ENCODE measurements at places on chromosomes 11 and 22.

DNA sequence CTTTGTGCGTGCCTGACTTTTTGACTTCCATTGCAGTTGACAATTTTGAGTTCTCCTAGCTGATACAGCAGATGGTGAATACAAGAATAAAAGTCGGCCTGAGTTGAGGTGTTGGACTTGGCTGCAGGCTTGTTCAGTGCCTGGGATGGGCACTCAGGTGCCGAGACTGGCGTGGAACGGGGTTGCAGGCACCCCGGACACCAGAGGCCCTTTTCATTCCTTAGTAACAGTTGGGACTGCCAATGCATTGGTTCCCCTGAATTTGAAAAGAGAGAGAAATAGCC lies 1.3 kb downstream of the PHRF1 start:
- DNase-seq, result no peak

GRCh38 chr11:12048936-12049790 lies 40.7 kb upstream of the DKK3 start:
- DNase-seq, result no peak

- peak; percentile 27 for DNase-seq
These were observed 141.1 kb downstream of the RCN1 start for GRCh38 chr11:32231909-32232493.

DNA sequence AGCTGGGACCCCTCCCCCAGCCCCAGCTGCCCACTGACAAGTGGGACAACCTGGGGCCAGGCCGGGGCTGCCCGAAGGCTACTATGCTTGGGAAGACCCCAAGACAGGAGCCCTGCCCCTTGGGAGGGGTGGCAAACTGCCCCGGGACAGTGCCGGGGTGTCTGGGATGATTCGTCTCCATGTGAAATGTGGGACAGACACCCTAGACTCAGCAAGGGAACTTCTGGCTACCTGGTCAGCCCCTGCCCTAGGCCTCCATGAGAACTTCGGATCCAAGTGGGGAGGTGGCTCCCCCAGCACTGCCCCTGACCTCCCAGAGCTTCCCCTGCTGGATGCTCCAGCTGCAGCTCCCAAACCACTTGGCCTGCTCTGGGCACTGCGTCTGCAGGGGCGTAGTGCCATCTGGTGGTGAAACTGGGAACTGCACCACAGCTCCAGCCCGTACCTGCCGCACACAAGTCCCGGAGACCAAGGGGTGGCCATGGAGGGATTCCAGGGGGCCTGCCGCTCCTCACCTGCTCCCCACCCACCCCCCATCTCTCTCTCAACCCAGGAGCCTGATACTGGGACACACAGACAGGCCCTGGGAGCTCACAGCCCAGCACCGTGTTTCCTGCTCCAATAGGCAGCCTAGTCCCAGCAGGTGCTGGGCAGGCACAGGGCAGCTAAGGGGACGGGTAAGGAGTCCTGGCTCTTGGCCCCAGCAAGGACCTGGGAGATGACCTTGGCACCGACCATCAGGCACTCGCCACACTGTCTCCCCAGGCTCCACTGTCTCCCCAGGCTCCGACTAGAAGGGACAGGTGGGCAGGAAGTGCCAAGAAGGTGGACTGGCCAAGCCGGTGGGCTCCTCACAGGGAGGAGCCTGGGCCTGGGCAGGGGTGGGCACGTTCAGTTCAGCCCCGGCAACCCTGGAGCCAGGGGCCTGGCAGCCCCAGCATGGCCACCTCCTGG lies 194.1 kb downstream of the IGLL1 start:
- peak; percentile 85 for DNase-seq

DNA sequence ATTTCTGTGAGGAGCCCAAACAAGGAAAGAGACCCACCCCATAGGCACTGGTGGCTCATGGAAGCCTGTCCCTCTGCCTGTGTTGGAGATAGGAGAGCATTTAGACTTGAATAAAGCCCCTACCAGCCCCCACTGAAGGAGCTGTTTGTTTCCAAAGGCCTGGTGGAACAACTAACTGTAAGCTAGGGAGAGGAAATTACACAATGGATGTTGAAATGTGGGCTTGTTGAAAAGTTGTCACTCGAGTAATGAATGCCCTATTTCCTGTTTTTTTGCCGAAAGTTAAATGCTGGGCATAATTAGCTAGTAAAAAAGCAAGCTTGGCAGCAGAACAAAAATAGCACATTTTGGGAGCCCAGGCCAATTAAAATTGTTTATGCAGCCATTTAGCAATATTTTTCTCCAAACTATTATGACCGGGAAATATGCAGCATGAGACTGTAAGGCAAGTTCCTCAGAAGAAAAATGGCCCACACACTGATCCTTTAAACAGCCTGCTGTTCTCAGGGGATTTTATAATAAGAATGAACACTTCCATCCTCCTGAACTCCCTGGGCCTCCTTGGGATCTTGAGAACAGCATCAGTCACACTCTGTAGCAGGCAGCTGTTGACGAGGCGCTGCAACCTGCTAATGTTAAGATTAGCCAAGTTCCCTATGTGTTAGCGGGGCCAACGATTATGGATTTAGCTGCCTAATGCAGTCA lies 38.6 kb upstream of the LMO2 start:
- no peak for DNase-seq

GRCh38 chr11:118155776-118156530 lies 3.3 kb upstream of the SCN4B start:
- no peak for DNase-seq

- DNase-seq, result no peak
These were observed 100.5 kb downstream of the RASSF10 start for GRCh38 chr11:13109616-13110015.

GRCh38 chr11:129999407-129999806 lies 3.2 kb downstream of the PRDM10 start:
- DNase-seq, result no peak

- DNase-seq, result no peak
These were observed 25.5 kb downstream of the FCHSD2 start for GRCh38 chr11:73116636-73117035.

DNA sequence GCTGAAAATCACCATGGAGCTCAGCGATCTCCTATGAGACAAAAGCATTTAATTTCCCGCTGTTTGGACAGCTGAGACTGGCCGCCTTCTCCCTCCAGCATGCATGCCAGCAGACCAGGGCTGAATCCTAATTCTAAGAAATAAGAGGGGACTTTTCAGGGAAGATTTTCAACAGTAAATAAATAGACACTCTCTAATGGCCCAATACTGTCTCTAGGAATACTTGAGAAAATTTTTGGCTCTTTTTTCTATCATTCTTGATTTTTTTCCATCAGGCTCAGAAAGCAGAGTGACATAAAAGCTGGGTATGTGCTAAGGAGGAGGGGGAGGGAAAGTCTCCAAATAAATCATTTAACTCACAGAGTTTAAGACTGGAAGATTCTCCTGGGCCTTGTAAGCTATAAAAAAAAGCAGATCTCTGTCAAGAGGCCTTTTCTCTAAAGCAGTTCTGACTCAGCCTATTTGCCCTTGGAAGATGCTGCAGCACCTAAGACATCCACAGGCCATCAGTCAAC lies 17.6 kb upstream of the SPON1 start:
- DNase-seq, result no peak

- no peak for DNase-seq
These were observed 35.9 kb downstream of the RPL3 start for GRCh38 chr22:39283322-39284141.

GRCh38 chr11:19853920-19854319 lies 141.3 kb downstream of the NAV2 start:
- DNase-seq, result no peak

DNA sequence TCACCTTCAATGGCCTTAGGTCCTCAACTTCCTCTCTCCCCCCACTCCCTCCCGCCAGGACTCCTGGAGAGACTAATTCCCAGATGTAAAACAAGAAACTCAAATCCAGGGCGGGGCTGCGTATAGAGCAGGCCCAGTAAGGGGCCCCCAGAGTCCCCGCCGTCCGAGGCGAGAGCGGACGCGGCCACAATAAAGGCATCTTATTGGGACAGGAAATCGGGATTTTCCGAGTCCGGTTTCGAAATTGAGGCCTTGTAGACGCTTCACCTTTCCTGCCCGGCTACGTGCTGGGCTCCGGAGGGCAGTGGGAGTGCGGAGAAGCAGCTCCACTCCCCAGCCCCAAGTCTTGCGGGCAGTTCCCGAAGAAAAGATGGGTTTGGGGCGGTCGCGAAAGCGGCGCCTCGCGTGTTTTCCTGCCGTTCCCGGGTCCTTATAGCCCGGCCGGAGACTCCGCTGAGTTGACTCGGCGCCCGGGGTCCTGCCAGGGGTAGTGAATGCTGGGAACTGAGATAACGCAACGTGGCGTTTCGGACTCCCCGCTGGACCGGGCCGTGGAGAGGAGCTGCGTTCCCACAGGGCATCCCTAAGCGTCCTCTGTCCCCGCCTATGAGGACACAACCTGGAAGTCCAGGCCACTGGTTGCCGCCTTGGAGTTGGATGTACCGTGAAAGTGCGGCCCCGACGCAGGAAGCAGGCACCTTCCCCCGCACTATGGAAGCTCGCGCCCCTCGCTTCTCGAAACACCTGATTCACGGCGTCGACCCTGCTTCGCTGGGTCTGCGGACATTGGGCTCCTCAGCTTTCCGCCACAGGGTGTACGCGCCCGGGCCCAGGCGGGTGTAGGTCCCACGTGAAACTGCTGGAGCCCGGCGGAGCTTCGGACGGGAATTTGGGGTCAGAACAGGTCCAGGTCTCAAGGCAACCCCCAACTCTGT lies 4.8 kb upstream of the CHRM1 start:
- no peak for DNase-seq

DNA sequence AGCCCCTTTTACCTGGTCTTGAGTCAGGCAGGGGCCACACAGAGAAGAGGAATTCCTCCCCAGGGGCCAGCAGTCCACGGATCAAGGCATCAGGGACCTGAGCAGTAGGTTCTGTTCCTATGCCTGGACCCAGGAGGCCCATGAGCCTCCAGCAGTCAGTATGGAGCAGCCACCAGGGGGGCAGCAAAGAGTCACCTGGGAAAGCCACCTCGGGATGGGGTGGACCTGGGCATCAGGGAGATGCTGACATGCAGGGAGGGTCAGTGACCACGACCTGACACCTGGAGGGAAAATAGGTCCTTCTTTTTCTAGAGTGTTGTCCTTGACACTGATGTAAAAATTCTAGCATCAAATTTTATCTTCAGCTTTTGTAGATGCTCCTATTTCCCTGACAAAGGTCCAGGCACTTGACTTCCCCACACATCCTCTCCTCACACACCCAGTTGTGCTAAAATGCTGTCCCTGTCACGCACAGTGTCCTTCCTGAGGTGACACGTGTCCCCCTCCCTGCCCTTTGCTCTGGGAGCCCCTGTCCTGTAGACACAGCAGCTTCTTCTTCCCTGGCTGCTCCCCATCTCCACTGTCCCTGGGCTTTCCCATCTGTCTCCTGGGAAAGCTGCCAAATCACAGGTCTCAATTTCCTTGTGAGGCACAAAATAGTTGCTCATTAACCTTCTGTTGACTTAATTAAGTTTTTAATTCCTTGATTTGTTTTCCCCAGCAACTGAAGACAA lies 70.0 kb upstream of the IGLL5 start:
- no peak for DNase-seq

GRCh38 chr11:130945896-130946295 lies 29.6 kb upstream of the SNX19 start:
- DNase-seq, result no peak

- DNase-seq, result no peak
These were observed 356.3 kb upstream of the ISX start for GRCh38 chr22:34709641-34710040.

- DNase-seq, result no peak
These were observed 19.0 kb downstream of the MPPED2 start for GRCh38 chr11:30567120-30567519.

DNA sequence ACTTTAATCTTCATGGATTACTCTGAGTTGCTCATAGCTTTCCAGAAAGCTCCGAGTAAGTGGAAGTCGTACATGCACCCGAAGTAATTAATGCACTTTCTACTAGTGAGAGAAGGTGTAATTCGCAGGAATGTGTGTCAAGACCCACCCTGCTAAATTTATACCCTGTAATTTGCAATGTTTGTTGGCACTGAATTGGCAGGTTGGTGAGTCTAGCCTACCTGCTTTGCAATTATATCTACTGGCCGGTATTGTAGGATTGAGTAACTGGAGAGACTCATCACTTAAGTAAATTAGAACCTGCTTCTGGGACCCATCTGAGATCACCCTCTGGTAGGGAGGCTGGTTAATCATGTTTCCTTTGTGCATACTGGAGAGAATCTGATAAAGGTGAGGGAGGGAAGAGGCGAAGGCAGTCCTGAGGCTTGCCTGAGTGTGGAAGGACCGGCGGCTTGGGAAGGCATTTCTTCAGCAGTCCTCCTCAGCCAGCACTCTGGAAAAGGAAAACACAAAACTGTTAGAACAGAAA lies 63.3 kb downstream of the LDLRAD3 start:
- no peak for DNase-seq

DNA sequence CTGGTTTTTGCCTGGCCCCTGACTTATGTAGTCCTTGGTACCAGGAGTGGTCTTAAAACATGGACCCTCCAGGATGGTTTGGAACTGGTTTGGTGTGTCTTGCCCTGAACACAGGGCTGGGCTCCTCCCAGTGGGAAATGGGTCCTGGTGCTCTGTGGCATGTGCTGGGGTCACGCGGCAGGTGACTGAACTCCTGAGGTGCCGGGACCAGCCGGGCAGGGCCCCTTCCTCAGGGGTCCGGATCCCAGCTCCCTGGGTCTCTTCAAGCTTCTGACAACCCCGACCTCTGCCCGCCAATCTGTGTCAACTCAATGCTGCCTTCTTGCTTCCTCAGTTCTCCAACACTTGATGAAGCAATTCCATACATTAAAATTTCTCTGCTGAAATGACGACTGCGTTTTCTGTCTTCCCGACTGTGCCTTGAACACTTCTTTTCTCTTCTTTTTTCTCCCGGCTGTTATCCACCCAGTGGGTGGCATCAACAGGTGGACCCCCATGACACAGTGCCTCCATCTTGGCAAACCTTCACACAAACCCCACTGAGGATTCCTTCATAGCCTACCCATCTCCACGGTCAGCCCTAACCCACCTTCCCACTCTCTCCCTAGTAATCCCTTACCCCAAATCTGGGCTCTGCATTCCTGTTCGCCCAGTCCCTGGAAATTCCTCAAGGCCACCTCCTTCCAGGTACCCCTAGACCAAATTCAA lies 4.4 kb downstream of the IFT27 start:
- peak; percentile 0 for DNase-seq

GRCh38 chr11:113971506-113972195 lies 3.3 kb upstream of the HTR3A start:
- peak; percentile 62 for DNase-seq

DNA sequence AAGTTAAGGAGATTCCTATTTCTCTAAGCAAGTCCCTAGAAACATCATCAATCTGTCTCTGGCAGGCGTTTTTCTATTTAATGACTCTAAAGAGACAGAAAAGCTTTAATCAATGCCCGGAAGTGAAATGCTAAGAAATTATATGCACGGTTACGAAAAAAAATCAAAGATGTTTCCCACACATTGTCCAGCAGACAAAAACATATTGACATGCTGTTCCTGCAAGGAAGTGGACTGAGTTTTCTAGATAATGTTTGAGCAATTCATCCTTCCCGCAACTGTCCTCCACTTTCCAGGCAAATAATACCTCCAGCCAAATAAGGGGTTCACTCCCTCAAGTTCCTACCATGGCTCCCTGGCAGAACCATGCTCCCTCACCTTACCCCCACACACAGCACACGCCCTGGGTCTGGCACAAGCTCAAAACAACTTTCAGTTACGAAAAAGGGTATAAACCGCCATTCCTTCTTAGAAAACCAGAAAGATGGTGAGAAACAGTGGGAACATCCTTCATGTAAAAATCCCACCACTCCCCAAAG lies 29.6 kb downstream of the GALNT18 start:
- DNase-seq, result no peak

All from BE2C (cell line).